ENCODE measurements at places on chromosomes 3 and 15. TPM values are rescaled to one million over a fixed set of nuclear protein-coding genes. Genes with fewer than 3 reads are reported as not detected.

GRCh38 chr15:100942656-100943425 is 23.7 kb downstream of the LRRK1 start:
- DNase-seq = no peak

GRCh38 chr15:25990220-25990619 is 127.1 kb upstream of the ATP10A start:
- DNase-seq = no peak

- DNase-seq = no peak
Measured at GRCh38 chr3:98962951-98963350, 61.5 kb upstream of the DCBLD2 start.

DNA sequence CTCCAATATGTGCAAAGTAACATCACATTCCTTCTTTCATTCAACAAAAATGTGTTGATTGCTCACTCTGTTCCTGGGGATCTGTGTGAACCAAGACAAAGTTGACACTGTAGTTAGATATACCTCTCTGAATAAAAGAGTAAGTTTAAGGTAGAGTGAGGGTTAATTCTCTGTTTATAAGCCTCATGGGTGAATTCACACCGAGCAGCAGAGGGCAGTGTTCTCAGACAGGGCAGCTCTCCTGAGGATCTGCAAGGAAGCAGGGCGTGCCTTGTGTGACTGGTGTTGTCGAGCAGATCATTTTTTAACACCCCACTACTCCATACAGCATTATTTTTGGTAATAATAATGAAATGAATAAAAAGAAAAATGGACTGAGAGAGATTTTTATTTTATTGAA is 34.4 kb downstream of the PAQR9 start:
- DNase-seq = no peak

- no peak for DNase-seq
Measured at GRCh38 chr3:181941250-181941649, 229.5 kb downstream of the SOX2 start.

- DNase-seq = no peak
Measured at GRCh38 chr3:95442766-95443165, 1371.6 kb upstream of the EPHA6 start.

- DNase-seq = no peak
Measured at GRCh38 chr15:45387380-45388007, 9.2 kb upstream of the GATM start.

GRCh38 chr15:82536409-82537350 is 3.6 kb downstream of the RPS17 start:
- no peak for DNase-seq

DNA sequence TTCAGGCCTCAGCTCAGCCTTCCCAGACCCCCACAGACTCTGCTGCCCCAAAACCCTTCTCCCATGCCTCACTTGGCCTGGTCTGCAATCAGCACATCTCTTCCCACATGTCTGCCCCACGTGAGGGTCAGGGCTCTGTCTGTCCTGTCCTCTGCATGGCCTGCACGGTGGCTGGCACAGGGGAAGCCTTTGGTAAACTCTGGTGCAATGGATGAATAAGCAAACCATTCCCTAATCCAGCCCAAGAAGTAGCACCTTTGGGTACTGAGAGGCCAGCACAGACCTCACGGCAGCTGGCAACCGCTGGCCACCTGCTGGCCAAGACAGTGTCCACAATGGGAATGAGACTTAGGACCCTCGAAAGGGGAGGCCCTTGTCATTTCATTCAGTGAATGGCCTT is 27.7 kb downstream of the ABTB1 start:
- no peak for DNase-seq

GRCh38 chr3:118577055-118577777 is 457.4 kb downstream of the IGSF11 start:
- DNase-seq = peak; percentile 81

GRCh38 chr3:108673988-108674661 is 83.1 kb downstream of the RETNLB start:
- no peak for DNase-seq

GRCh38 chr15:28096411-28096669 is 2.8 kb downstream of the OCA2 start:
- no peak for DNase-seq

DNA sequence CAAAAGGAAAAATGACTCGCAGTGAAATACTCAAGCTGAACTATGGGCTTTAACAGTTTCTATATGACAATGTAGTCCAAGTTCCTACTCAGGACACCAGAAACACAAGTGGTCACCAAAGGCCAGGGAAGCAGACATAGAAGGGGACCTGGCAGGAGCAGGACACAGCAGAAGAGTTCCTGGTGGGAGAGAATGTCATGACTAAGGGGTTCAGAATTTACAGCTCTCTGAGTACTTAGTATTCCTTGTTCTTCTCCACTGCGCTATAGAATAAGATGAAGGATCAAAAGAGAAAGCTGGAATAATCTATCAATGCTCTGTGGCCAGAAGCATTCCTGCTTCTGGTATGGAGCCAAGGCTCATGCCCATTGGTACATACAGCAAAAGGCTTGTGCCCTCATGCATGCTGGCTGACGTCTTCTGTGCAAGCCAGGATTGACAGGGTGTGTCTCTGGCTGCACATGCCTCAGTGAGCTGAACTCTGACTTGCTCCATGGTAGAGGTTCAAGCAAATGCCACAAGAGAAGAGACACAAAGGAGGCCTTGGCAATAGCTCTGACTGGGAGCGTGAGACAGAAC is 128.7 kb upstream of the SLC2A2 start:
- DNase-seq = no peak

GRCh38 chr3:124443446-124443845 is 286.8 kb upstream of the UMPS start:
- no peak for DNase-seq

- DNase-seq = no peak
Measured at GRCh38 chr15:59558851-59559250, 52.7 kb upstream of the GCNT3 start.

SEMA3F gene
- 57.6 TPM for polyA plus RNA-seq

ATP2B2 gene
- 0.47 TPM for polyA plus RNA-seq

Measured in renal cortex interstitium (tissue), 15 donors.